ENCODE measurements at places on chromosomes 11 and 22.

- DNase-seq, result no peak
Measured at GRCh38 chr22:16608931-16609330, 16.3 kb upstream of the CCT8L2 start.

DNA sequence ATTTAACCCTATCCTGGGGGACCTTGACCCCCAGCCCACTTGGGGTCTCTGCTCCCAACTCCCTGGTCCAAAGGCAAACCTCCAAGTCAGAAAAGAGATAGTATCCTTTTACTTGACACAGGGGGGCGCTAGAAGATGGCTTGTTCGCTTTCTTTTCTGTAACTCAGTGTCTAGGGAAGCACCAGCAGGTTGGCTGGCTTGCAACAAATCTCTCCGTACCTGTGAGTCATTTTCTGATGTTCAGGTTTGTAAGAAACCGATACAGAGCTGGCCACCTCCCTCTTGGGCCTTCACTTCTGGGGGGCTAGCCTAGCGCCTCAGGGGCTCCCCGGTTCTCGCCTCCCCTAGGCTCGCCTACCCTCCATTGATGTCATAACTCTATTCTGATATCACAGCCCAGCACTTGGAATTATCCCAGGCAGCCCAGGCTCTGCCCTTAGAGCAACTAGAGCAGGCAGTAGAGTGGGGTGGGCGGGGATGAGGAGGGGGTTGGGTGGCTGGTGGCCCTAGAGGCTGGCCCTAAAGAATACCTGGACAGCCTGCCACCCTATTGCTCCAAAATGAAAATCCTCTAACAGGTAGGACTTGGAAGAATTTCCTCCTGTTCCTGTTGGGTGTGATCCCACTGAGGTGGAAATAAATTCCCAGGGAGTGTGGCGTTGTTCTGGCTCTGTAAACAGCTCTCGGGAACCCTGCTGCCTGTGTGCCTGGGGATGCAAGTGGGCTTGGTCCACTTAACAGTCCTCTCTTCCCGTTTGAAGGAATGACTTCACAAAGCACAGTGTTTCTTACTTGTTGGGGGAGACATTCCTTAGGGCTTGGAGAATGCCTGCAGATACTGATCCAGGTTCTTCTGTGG, 69.4 kb downstream of the OSBP2 start:
- no peak for DNase-seq

DNA sequence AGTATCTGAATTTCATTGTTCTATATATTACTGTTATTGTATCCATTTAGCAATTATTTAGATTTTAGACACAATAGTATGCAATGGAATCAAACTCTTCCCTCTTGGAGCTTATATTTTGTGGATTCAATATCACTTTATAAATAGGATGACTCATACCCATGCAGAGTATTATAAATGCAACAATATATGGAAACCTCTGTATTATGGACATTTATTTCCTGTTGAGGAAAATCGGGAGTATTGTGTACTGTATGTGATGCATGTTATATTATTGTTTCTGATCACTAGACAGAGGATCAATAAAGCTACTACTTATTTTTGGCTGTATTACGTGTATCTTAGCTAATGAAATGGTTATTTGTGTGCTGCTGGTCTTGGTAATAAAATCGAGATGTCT, 770 bp downstream of the METTL15 start:
- no peak for DNase-seq

DNA sequence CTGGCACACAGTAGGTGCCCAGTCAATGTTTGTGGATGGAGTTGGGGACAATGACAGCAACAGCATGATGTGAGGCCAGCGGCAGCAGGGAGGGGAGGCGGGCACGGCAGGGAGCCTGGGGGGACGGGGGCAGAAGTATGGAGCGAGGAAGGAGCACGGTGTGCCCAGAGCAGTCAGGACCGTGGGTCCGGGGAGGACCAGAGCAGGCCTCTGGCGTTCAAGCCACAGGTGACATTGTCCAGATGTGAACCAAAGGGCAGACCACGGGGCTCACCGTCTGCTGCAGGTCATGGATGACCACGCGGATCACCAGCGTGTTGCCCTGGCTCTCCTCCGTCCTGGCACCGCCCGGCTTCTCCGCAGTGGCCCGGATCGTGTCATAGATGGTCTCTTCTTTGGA, 105.5 kb downstream of the SHANK2 start:
- no peak for DNase-seq

GRCh38 chr11:43518408-43519160, 159.9 kb downstream of the TTC17 start:
- DNase-seq, result no peak

GRCh38 chr11:120688163-120688562, 176.6 kb downstream of the GRIK4 start:
- DNase-seq, result no peak

DNA sequence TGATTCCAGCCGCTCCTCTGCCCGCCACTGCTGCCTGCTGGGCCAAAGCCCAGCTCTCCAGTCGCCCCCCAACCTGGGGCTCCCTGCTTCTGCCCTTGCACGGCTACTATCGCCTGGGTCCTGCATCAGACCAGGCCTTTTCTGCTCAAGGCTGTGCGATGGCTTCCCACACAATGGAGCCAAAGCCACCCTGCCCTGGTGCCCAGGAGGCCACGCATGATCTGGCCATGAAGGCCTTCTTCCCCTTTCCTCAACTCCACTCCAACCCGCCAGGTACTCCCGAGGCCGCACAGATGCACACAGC, 45.8 kb downstream of the SGSM3 start:
- no peak for DNase-seq

- DNase-seq, result no peak
Measured at GRCh38 chr22:31088233-31088986, 7.3 kb downstream of the SMTN start.

- DNase-seq, result no peak
Measured at GRCh38 chr22:22692707-22693530, 48.5 kb downstream of the GGTLC2 start.

DNA sequence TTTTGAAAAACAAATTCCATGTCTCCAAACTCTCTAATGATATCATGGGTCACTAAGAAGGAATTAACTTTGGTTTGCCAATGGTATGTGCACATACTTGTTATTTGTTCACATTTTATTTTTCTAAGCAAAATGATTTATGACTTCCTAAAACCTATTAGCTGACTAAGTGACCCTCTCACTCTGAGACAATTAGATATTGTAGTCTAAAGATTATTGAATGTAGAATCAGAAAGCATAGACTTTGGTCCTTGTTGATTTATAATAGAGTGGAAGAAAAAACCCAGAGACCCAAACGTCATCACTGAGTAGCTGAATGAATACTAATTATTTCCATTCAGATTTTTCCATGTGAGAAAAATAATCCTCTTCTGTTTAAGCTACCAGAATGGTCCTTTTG, 243.5 kb upstream of the ANO3 start:
- DNase-seq, result no peak

GRCh38 chr11:115255006-115255762, 249.0 kb downstream of the CADM1 start:
- DNase-seq, result no peak

DNA sequence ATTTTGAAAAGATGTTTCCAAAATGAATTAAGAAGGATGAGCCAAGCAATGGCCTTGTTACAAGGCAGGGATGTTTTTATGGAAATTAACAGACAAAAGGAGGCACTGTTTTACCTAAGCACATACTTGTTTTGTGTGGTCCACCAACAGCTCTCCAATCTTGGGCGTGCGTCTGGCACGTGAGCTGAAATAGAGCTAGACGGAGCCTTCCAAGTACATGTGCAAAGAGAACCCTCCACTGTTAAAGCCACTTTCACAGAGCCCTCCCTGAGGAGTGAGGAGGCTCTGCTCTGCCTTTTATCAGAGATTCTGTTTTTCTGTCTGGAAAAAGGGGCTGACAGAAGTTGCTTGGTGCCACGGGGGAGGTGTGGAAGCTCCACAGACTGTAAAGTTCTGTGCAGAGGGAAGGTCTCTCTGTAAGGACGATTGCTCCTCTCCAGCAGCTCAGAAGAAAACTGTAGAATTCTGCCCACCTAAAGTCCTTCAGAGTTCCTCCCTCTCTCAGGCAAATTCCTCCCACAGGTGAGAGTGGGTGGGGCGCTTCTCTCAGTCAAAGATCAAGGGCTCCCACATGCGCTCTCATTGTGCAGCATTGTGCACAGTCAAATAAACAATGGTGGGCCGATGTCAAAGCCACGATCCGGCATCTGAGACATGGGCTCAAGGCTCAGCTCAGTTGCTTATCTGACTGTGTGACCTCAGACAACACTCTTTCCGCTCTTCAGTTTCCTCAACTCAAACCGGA, 92.6 kb upstream of the CSNK2A3 start:
- DNase-seq, result no peak

DNA sequence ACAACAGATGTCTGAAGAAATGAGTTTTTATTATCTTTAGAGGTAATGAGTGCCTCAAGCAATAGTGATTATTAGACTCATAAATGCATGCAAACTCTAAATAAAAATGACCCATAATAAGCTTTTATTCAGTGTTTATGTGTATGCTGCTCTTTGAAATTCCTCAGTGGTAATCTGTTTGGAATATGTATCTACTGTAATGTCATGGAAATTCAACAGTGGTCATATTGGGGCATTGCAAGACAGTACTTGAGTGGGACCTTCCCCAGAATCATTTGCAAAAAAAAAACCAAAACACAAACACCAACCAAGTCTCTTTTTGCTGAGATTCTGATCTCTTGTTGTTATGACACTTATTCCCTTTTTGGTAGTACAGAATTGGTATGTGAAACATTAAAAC, 35.0 kb downstream of the DNAJC24 start:
- no peak for DNase-seq

DNA sequence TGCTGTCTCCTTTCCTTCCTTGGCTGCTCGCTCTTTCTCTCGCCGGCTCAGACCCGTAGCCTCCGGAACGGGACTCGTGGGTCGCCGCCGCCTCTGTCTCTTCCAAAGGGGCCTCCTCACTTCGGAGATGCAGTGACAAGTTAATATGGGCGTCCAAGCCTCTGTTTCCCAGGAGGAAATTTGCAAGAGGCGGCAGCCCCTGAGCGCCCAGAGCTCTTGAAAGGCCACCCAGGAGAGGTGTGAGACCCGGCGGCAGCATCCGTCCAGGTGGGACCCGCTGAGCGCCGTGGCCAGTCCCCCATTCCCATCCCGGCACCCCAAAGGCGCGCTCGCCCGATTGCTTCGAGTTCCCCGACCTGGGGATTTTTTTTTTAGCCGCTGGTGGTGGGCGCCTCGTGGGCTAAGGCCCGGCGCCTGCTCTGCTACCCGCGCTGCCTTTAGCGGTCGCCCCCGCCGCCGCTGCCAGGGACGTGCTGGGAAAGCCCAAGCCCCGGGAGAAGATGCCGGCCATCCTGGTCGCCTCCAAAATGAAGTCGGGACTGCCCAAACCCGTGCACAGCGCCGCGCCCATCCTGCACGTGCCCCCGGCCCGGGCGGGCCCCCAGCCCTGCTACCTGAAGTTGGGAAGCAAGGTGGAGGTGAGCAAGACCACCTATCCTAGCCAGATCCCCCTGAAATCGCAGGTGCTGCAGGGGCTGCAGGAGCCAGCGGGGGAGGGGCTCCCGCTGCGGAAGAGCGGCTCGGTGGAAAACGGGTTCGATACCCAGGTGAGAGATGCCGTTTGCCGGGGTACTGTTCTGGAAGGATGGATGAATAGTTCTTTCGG, 772 bp downstream of the NAV2 start:
- no peak for DNase-seq

DNA sequence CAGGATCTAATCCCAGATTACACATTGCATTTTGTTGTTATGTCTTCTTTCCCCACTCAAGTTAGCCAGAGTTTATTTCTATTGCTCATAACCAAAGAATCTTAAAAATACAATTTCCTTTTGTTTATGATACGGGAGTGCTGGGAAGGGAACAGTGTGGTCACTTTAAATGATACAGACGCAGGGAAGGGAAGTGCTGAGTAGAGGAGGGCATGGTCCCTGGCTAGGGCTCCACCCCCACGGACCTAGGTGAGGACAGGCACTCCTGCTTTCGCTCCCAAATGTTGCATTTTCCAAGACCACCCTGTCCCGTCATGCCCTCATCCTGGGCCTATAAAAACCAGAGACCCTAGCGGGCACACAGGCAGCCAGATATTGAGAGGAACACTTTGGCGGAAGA, 30.6 kb upstream of the NARS2 start:
- DNase-seq, result no peak

- DNase-seq, result no peak
Measured at GRCh38 chr11:69950120-69950519, 128.0 kb upstream of the ANO1 start.

DNA sequence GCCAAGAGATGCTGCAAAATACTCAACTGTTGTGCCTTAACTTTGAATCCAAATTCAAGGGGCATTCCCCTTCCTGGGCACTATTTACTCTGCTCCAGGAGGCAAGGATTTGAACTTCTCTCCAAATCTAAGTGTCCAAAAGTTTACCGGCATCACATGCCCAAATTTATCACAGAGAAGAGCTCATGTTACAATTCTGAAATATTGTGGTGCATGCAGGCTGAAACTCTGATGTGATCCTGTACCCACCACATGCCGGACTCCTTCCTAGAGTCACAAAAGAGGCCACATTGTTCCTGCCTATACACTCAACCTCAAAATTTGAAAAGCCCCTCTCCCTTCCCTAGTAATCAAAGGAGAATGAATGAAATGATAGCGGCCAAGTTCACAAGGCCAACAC, 1.3 kb downstream of the TRAF6 start:
- DNase-seq, result no peak

- no peak for DNase-seq
Measured at GRCh38 chr11:32821517-32821916, 8.2 kb upstream of the PRRG4 start.

DNA sequence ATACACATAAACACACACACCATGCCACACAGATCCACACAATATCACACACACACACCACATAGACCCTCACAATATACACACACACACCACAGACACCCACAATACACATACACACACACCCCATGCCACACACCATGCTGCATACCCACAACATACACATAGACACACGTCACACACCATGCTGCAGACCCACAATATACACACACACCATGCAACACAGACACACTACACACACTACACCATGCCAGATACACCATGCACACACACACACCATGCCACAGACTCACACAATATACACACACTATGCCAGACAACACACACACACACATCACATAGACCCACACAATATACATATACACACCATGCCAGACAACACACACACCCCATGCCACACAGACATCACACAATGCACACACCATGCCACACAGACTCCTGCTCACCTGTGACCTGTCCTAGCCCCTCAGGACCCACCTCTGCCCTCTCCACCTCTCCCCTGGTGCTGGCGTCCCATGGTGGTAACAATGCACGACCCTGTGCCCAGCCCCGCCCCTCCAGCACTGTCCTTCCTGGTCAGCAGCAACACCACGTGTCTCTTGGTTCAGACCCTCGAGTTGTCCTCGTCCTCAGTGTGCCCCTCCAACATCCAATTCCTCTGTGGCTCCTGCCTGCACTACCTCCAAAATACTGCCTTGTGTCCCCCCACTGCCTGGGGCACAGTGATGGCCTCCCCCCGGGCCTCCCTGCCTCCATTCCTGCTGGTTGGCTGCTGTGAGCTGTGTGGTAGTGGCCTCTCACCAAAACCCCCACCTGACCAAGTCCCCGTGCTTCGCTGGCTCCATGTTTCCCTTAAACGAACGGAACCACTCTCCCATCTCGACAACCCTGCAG, 23.7 kb upstream of the RFPL3 start:
- DNase-seq, result no peak

All from cortex of kidney (tissue), 1 donor.